H4 (cell line): ENCODE measurements at places on chromosomes 2 and 18. TPM values are rescaled to one million over a fixed set of nuclear protein-coding genes. Genes with fewer than 3 reads are reported as not detected.

DNA sequence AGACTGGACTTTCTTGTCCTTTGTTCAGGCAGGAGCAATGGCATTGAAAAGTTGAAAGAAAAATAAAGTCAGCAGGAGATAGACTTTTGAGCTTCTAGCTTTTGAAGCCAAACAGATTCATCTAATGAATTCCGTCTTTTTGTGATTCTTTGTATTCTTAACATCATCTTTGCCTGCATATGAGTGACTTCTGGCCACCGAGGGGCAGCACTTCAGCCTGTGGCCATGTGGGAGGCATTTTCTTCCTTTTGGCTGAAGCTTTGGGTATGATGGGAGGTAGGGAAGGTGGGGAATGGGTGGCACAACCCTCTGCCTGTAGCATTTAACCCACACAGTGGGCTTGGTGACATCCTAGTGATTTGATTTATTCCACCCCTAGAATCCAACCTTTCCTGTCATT, 220.6 kb downstream of the SETBP1 start:
- no peak for DNase-seq

DNA sequence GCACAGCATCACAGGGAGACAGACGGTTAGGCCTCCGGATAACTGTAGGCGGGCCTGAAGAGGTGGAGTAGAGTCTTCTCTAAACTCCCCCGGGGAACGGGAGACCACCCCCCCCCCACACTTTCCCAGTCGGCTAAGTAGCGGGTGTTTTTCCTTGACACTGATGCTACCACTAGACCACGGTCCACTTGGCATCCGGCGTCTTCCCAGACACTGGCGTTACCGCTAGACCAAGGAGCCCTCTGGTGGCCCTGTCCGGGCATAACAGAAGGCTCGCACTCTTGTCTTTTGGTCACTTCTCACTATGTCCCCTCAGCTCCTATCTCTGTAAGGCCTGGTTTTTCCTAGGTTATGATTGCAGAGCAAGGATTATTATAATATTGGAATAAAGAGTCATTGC, 25.7 kb upstream of the NCL start:
- DNase-seq, result no peak

DNA sequence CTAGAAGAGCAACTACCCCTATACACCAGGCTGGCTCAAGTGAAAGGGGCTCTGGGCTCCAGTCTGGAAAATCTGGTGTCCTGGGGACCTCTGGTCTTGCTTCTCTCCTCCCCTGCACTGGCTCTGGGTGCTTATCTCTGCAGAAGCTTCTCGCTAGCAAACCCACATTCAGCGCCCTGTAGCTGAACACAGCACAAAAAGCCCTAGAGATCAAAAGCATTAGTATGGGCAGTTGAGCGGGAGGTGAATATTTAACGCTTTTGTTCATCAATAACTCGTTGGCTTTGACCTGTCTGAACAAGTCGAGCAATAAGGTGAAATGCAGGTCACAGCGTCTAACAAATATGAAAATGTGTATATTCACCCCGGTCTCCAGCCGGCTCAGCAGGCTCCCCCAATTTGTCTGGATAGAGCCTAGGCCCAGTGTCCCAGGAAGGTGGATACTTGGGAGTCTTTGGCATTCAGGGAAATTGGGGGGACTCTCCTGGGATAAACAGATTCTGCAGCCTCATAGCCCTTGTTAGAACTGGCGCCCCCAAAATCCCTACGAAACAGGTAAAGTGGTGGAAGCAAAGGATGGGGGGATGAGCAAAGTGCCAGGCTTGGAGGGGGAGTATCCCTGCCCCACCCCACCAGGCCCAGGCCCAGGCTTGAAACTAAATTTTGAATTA, 2.5 kb upstream of the HOXD4 start:
- no peak for DNase-seq

DNA sequence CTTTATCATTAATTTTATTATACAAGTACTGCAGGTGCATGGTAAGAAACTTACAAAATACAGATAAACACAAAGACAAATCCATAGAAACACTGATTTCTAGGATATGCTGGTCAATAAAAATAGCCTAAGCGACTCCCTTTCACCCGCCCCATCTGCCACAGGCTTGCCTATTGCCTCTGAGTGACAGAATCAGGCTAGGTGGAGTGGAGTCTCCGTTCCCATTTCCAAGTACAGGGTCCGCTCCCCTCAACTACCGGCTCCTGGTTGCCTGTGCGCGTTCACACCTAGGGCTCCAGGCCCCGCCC, 201 bp upstream of the TRAPPC12 start:
- no peak for DNase-seq

DNA sequence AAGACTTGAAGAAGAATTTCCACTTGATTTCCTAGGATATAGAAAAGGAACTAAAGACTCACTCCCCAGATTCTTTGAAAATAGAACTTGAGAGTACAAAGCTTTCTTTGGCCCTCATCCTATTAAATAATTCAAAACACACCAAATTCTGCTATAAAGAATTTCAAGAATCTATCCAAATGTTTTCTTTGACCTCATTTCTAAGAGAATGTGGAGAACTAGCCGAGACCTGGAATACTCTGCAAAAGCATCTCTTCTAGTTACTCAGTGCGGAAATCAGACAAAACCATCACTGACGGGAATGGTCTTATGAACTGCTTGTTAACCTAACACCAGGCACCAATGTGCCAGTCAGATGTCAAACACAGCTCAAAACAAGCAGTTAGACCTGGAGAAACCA, 44.2 kb upstream of the ARL5A start:
- no peak for DNase-seq

DNA sequence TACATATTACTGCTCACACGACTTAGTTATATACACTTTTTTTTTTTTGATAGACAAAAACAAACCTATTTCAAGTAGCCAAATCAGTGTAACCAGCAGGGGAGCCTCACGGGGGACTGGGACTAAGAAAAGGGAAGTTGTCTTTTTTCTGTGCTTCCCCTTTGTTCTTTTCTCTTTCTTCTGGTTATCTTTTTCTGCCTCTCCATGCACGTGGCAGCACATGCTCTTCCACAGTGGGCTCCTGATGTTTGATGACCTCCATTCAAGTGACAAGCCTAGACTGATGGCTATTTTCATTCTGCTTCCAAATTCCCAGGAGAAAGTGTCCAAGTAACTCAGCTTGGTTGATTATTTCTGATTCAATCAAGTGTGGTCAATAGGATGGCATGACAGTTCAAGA, 98.2 kb upstream of the STK39 start:
- no peak for DNase-seq

DNA sequence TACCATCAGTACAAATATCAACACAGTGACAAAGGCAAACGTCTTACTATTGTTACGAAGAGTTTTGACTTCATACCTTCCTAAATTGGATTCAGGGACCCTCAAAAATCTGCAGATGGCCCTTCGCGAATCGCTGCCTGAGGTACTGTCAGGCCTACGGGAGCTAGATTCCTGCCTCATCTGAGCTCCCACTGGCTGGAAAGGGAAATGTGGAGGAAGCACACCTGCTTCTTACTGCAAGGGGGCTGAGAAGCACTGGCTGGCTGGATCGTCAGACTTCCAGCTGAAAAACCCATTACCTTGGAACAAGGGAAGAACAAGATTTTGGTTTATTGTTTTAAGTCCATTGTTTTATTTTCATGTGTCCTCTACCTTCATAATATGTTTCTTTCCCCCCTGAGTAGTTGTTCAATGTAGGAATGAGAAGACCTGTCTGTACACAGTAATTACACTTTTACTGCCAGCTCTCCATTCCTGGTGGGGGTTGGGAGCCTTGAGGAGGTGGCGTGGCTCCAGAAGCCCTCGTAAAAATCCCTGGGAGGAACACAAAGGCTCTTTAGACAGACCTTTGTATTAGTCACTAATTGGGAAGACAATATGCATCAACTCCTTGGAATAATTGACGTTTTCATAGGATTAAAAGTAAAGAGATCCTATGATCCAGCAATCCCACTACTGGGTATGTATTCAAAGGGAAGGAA, 124.1 kb upstream of the NOSTRIN start:
- no peak for DNase-seq

DNA sequence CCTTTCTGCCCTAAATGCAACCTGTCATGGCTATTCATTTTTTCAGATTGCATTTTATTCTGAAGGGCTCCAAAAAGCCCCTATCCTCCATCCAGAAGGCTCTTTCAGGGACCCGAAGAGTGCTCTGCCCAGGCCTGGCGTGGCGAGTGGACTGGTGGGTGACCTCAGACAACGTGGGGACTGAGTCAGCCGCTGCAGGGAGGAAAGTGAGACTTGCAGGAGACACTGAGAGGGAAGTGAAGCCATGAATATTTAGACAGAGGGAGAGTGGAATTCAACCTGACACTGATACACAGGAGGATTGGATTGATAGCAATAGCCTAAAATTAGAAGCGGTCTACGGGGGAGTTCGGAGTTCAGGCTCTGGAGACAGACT, 63.6 kb upstream of the SIX2 start:
- no peak for DNase-seq

The CD207 gene
- total RNA-seq, result not detected in 2 replicates

The CROCC2 gene
- not detected in 2 replicates for total RNA-seq

The DQX1 gene
- total RNA-seq, result not detected in 2 replicates

The CRYGC gene
- not detected in 2 replicates for total RNA-seq
